ENCODE measurements at places on chromosomes 5 and 9.

- peak; percentile 27 for DNase-seq
Measured at GRCh38 chr9:96875461-96876142, 21.3 kb upstream of the ZNF782 start.

GRCh38 chr9:130343445-130343918, 77.9 kb downstream of the HMCN2 start:
- DNase-seq, result no peak

- DNase-seq, result no peak
Measured at GRCh38 chr9:86843206-86843605, 104.1 kb downstream of the GAS1 start.

DNA sequence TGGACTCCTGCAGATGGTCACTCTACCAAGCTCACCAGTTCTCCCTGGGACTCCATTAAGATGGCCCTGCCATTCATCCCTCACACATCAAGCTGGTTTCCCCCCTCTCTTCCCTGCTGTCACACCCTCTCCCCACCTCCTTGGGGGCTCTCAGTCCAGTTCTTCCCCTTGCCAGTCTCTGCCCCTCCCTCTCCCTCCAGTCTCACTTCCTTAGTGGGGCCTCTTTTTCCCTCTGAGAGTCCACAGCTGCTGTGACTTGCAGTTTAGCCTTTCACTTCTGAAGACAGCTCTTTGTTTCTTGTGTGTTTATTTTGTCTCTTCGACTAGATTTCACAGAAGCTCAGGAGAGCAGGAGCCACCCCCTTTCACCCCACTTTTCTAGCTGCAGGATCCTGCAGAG, 10.5 kb downstream of the DOCK2 start:
- peak; percentile 49 for DNase-seq

DNA sequence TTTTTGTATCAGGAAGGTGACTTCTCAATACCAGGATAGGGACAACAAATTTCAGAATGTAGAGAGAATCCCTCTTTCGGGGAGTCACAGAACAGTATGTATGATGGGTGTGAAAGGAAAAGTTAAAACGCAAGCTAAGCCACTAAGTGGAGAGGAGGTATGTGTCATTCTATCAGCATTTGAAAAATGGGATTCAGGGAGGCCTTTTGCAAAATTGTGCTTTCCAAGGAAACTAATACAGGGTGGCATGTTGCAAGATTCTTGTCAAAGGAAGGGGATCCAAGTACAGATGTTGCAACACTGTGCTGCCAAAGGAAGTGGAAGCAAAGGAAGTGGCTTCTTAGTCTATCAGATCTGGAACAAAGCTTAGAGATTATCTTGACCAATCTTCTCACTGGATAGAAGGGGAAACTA, 12.6 kb upstream of the TNIP1 start:
- DNase-seq, result peak; percentile 96

GRCh38 chr5:171379961-171380360, 7.7 kb upstream of the NPM1 start:
- DNase-seq, result no peak

DNA sequence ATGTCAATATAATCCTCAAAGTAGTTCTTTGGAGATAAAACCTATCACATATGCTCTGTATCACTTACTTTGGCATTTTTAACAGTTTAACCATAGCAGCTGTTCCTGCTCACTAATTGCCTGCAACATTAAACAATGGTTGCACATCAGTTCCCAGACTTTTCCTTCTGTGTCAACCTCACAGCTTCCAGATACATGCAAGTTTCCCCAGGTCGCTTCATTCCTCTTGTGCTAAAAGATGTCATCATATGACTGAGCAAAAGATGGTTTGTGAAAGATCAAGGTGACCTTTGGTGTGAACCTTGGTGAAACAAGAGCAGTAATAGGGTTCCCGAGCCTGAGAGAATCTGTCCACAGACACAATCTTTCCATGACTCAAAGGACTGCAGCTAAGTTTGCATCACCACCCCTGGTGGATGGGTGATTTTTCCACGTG, 500.4 kb upstream of the PAPPA start:
- no peak for DNase-seq

GRCh38 chr5:128681764-128682592, 143.9 kb upstream of the FBN2 start:
- no peak for DNase-seq

DNA sequence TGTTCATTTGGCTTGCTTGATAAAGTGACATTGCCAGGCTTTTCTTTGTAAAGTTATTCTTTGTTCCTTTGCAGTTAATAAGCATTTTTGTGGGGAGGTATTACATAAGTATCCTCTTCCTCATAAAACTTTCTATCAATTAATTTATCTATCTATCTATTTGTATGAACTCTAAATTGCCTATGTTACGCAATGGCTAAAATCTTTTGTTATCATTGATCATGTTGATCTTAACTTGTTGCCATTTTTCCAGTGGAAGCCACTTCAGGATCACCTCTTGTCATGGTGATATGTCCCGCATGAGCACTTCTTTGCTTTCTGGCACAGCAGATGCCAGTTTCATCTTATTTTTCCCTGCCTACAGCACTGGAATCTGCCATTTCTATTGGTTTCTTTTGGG, 436.7 kb upstream of the KIF2A start:
- no peak for DNase-seq

DNA sequence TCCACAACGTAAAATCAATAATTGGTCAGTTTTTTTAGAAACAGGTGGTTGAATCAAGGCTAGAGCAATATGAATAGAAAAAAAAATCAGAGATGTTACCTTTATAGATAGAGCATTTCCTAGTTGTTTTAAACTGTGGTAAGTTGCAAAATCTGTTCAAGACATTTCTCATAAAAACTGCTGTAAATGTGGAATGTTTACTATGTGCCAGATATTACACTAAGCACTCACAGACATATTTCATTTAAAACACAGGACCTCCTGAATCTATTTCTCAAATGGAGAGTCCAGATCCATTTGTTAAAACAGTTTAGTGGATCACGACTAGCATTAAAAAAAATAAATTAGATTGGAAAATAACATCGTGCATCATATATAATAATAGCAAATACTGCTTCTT, 570.0 kb upstream of the ZNF608 start:
- no peak for DNase-seq

DNA sequence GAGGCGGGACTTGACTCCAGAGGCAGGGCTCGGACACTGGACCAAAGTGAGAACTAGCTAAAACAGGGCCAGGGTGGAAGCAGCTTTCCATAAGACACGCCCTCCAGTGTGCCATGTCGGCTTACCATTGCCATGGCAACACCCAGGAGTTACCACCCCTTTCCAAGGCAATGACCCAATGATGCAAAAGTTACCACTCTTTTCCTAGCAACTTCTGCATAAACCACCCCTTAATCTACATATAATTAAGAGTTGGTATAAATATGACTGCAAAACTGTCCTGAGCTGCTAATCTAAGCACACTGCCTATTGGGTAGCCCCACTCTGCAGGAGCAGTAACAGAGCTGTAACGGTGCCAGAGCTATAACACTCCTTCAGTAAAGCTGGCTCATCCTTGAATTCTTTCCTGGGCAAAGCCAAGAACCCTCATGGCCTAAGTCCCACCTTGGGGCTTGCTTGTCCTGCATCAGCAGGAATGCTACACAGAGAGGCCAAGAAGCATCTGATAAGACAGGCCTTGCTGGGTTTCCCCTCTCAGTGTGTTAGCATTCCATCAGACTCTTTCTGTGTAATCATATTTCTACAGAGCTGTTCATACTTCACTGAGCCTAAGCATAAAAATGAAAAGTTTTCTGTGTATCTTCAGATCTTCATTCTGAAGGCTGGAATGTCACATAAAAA, 262.7 kb upstream of the KLF9 start:
- DNase-seq, result no peak

DNA sequence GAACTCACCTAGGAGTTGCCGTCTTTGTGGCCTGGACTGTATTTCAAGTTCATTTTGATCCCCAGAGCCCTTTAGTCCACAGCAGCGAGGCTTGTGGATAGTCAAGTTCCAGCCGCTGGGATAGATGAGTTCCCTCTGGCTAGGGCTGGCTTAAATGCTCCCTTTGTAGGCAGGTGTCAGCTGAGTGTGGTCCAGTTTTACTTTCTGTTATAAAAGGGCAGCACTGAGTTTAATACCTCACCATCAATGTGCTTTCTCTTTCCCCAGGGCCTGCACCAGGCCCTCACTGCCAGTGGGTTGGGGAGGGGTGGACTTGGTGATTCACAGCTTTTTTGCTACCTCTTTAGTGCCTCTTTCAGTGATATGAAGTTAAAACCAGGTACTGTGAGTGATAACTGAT, 188.2 kb downstream of the SLCO4C1 start:
- DNase-seq, result no peak

DNA sequence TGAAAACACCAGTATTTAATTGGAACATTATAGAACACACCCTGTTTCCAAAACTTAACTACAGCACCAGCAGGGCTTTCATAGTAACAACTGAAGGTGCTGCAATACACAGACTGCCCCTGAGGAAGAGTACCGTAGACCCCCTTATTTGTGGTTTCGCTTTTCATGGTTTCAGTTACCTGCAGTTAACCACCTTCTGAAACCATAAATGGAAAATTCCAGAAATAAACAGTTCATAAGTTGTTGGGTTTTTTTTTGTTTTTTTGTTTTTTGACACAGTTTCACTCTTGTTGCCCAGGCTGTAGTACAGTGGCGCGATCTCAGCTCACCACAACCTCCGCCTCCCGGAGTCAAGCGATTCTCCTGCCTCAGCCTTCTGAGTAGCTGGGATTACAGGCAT, 9.5 kb upstream of the GLDC start:
- no peak for DNase-seq

DNA sequence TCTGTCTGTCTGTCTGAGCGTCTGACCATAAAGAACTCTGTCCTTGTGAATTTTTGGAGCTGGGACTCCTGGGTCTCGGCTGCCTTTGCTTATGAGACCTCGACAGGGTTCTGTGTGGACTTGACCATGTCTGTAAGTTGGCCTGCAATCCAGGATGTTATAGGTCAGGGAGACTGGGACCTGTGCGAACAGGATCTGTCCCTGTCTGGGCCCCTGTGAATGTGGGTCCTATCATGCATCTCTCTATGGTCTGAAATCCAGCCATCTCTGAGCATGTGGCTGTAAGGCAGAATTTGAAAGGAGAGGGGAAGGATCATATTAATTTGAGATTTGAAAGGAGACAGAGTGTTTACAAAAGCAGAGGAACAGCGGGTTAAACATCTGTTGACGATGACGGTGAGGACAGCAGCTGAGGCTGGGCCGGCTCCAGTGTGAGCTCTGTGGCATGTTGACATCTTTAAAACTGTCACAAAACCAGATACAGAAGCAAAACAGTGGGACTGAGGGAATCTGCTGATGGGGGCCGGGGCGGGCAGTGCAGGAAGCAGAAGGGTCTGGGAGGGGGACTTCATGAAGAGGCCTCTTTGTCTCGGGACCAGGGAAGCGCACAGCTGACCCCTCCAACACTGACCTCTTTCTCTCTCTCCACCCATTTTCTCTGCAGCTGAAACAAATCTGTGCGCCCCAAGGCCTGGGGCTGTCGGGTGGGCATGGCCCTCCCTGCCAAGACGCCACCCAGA, 19.1 kb upstream of the MVB12B start:
- DNase-seq, result no peak

- no peak for DNase-seq
Measured at GRCh38 chr9:35689542-35690293, at the start of gene TPM2. TPM2 (minus strand) TSS chr9:35689925; CDS start chr9:35689817, 108 bp downstream.

GRCh38 chr9:106622164-106622487, 240.8 kb upstream of the ZNF462 start:
- DNase-seq, result no peak

- no peak for DNase-seq
Measured at GRCh38 chr5:175609526-175609925, 48.3 kb upstream of the HRH2 start.
